ENCODE measurements at places on chromosomes 2 and 18.

DNA sequence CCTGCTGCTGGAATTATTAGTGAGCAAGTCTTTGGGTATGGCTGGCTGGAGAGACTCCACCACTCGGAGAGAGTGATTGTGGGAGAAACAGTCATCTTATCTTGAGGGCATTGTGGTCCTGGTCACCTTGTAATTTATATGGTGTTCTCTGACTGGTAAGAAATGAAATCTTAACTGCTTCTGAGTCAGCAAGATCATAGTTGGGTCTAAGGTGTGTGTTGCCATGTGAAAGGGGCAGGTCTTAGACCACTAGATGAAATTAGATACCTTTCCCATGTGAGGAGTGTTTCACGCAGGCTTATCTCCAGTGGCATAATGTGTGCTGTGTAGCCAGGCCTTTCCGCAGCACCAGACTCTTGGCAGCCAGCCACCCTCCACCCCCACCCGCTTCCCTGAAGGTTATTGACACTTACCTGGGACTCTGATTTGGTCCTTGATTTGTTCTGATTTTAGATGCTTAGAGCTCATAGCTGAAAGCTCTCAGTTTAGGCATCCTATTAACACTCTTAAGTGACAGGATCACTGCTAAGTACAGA is 7.7 kb downstream of the MAPRE3 start:
- DNase-seq, result no peak

GRCh38 chr2:96903318-96903717 is 33.4 kb upstream of the SEMA4C start:
- DNase-seq, result no peak

- DNase-seq, result no peak
These were observed 72.0 kb downstream of the PLEKHM3 start for GRCh38 chr2:207953354-207953753.

GRCh38 chr2:61771904-61772845 is 81.7 kb downstream of the FAM161A start:
- no peak for DNase-seq

DNA sequence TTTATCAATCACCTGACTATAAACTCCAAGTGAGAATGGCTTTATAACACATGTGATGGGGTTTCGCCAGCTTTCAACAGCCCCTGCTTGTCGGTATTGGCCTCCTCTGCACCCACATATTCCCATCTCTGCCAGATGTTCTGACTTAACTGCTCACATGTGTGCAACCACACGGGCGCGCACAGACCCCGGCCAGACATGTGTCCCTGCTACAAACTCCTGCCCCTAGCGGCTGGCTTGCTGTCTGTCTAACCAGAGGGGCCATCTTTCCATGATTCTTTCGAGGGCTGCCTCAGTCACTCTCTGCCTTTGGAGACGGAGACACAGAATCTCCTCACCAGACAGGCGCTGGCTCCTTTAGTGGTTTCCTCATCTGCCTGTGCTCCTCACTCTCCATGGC is 15.3 kb downstream of the STON1 start:
- no peak for DNase-seq

GRCh38 chr2:85170938-85171475 is 37.8 kb downstream of the TCF7L1 start:
- no peak for DNase-seq

DNA sequence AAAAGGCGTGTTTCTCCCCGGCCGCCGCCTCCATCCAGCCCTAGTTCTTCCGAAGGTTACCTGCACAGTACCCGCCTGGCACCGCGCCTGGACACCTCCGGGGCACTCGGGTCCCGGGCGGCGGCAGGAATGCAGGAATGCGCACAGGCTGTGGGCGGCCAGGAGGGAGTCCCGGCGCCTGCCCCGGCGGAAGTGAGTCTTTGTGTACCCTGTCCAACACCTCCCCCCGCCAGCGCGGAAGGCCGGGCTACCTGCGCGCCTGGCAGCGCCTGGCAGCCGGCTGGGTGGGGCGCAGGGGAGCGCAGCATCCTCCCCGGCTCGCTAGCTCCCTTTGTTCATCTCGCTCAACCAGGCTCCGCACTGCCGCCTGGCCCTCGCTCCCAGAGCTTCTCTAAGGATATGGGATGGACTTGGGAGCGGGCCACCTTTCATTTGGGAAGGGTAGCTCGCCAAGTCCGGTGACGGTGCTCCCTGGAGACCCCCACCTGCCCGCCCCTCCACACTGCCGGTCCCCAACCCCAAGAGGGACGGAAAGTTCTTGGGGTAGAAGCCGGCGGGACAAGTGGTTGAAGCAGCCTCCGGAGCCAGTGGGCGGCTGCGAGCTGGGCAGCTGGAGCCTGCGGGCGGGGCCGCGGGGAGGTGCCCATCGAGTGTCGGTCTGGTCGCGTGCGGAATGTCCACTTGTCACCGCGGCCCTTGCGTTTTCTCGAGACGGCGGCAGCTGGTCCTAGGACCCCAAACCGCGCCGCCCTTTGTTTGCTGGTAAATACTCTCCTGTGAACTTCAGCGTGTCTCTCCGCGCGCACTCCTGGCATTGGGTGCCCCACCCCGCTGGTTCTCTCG is 1.2 kb upstream of the ST6GAL2 start:
- no peak for DNase-seq

- DNase-seq, result no peak
These were observed 4.2 kb downstream of the ADCY3 start for GRCh38 chr2:24915796-24916195.

DNA sequence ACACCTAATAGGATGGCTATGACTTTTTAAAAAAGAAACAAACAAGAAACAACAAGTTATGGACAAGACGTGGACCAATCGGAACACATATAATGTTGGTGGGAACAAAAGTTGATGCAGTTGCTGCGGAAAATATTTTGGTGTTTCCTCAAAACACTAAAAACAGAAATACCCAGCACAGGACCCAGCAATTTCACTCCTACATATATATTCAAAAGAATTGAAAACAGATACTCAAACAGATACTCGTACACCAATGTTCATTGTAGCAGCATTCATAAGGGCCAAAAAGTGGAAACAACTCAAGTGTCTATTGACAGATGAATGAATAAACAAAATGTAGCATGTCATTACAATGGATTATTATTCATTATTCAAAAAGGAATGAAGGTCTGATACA is 12.1 kb downstream of the CCDC141 start:
- no peak for DNase-seq

DNA sequence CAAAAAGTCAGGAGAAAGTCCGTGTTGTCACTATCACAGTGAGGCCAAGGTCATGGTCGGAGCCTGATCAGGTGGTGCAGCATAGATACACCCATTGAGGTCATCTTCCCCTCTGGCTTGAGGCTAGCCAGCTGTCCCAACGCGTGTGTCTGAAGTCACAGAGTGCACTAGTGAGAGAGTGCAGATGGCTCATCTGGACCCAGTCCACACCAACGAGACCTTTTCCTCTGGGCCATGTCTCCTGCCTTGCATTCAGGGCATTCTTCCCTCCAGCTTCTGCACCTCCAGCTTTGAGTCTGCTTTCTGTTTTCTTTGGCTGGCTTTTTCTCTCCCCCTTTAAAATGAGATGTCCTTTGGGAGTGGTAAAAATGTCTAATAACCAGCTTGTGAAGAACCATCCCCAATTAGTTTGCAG is 146.9 kb downstream of the TDRD15 start:
- DNase-seq, result no peak

DNA sequence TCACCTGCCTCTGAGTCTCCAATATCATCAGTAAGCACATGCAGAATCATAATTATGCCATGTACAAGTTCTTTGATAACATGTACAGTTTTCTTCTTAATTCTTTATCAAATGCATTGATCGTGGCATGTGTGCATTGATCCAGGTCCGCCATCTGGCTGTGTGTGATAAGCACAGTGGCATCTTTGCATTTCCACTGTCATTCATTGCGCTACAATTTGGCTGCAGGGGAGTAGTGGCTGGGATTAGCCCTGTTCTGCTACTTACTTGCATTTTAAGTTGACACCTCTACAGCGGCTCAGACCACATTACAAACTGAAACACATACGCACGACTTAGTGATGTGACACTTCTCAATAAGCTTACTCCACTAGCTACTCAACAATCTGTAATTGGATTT is 83.6 kb upstream of the OTX1 start:
- DNase-seq, result no peak

- no peak for DNase-seq
These were observed 160.7 kb downstream of the FSHR start for GRCh38 chr2:48993576-48993975.

DNA sequence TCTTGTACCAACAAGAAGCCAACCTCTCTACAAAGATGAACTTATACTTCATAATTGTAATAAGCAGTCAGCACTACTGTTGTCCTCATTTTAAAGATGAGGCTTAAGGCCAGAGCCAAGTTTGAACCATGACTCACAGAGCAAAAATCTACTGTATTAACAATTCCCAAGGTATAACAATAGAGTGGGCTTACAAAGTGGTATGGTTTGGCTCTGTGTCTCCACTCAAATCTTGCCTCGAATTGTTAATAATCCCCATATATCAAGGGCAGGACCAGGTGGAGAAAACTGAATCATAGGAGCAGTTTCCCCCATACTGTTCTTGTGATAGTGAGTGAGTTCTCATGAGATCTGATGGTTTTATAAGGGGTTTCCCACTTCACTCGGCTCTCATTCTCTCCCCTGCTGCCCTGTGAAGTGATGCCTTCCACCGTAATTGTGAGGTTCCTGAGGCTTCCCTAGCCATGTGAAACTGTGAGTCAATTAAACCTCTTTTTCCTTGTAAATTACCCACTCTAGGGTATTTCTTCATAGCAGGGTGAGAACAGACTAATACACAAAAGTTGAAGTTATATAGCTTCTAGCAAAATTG is 19.5 kb downstream of the MRPL44 start:
- DNase-seq, result no peak

GRCh38 chr2:31428001-31428418 is 13.5 kb upstream of the XDH start:
- no peak for DNase-seq

GRCh38 chr2:85542777-85543176 is 3.8 kb downstream of the MAT2A start:
- no peak for DNase-seq

- no peak for DNase-seq
These were observed 201.2 kb downstream of the NOL4 start for GRCh38 chr18:34023471-34023870.

DNA sequence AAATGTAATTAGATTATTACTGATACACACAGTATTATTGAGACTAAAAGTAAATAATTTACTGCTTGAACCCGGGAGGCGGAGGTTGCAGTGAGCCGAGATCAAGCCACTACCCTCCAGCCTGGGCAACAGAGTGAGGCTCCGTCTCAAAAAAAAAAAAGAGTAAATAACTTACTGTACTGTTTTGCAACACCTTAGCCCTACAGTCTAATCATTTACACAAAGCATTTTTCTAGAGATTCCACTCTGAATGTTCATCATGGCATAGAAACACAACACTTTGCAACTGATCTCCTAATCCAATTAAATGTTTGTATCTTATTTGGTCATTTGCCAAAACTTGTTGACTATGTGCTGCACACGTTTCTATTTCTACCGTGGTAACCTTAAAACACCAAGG is 23.4 kb upstream of the RMP24 start:
- no peak for DNase-seq

GRCh38 chr2:2909086-2910035 is 468.3 kb downstream of the EIPR1 start:
- no peak for DNase-seq

GRCh38 chr2:134420259-134420658 is 166.4 kb downstream of the MGAT5 start:
- no peak for DNase-seq

DNA sequence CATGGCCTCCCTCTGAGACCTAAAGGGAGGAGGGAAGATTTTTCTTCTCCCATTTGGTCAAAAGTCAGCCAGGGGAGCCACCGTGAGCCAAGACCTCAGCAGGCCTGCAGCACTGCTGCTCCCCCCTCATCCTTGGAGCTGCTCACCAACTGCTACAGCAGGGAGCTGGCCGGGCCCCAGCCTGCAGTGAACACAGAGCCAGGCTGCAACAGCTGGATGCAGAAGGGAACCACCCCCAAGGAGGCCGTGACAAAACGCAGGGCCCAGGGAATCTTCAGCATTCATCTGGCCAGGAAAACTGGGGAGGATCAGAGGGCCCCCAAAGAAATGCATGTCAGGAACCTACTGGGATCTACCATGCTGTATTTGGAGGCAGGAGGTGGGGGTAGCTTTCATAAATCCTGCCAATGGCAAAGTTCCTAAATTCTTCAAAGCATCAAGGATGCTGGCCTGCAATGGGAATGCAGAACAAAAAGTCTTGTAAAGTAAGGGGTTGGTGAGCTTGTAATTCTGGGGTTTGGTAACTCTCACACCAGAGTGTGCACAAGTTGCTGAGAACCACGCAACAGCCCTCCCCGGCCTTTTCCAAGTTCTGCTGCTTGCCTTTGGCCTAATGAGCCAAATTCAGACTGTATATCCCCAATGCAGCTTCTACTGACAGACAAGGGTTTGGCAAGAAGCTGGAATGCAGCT is 61.0 kb downstream of the CACNB4 start:
- DNase-seq, result no peak

GRCh38 chr18:39825485-39826150 is 2129.4 kb upstream of the PIK3C3 start:
- no peak for DNase-seq

- DNase-seq, result no peak
These were observed 82.5 kb downstream of the MGAT5 start for GRCh38 chr2:134336352-134336751.

GRCh38 chr18:66438711-66439536 is 165.0 kb downstream of the CDH19 start:
- no peak for DNase-seq

DNA sequence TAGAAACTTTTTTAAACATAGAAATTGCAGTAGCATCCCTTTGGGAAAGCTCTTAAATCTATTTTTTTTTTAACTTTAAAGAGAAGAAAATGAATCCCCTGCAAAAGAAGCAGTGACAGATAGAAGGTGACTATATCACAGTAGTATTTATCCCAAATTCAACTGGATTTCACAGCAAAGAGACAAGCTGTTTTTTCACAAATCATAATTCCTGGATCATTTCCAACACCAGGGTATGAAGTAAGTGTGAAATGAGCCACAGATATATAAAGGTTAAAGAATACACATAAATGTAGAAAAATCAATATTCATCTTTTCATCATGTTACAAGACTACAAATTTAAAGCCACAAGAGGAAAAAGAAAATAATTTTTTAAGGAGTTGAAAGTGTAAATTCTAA is 1404.9 kb upstream of the NXPH2 start:
- DNase-seq, result no peak

DNA sequence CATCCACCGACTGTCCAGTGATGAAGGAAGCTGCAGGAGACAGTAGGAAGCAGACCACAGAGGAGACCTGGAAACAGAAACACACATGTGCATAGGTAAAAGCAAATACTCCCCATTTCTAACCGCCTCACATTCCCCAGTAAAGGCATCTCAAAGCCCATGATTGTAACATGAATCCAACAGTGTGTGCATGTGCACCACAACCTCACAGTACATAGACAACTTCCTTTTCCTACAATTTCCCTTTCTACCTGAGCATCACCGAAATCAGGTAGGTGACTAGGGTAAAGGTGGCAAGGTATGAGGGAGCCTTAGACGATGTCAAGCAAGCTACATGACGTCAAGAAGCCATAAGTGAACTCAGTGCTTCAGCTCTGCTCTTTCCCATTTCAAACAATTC is 30.6 kb upstream of the MREG start:
- DNase-seq, result no peak

- no peak for DNase-seq
These were observed 59.0 kb downstream of the GLI2 start for GRCh38 chr2:120794716-120795115.

- DNase-seq, result no peak
These were observed 68.6 kb upstream of the SPOPL start for GRCh38 chr2:138432971-138433370.

All from activated effector memory CD4-positive, alpha-beta T cell treated with Interleukin-2 at 50 U/mL for 16 hours (primary cell).